ENCODE measurements at places on chromosomes 2 and 18. TPM values are rescaled to one million over a fixed set of nuclear protein-coding genes. Genes with fewer than 3 reads are reported as not detected.

DNA sequence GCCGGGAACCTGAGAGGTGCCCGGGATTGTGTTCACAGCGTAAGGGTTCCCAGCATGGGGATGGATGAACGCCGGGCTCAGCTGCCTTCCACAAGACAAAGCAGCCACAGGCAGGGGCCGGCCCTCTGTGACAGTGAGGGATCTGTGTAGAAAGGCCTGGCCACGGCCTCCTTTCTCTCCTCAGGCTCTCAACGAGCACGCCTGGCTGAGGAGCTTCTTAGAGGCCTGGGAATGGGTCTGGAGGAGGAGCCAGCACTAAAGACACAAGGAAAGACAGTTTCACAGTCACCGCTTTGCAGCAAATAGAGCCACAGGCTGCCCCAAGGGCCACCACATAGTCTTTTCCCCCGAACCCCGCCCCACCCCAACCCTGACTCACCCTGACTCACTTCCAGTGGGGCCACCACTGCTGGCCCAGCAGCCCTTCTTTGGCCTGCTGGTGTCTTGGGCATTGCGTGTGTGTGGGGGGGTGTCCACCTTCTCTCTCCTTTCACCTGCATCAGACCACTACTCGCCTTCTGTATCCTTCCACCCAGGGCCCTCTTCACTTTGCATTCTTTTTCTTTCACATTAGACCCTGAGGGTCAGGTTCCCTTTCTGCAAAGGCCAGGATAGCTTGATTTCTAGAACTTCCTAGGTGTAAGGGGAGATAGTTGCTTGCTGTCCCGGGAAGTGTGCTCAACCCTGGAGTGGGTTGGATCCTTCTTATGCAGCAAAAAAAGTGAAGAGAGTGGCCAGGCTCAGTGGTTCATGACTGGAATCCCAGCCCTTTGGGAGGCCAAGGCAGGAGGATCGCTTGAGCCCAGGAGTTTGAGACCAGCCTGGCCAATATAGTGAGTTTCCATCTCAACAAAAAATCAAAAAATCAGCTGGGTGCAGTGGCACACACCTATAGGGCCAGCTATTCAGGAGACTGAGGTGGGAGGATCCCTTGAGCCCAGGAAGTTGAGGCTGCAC is 19.3 kb upstream of the HPCAL1 start:
- DNase-seq: no peak

DNA sequence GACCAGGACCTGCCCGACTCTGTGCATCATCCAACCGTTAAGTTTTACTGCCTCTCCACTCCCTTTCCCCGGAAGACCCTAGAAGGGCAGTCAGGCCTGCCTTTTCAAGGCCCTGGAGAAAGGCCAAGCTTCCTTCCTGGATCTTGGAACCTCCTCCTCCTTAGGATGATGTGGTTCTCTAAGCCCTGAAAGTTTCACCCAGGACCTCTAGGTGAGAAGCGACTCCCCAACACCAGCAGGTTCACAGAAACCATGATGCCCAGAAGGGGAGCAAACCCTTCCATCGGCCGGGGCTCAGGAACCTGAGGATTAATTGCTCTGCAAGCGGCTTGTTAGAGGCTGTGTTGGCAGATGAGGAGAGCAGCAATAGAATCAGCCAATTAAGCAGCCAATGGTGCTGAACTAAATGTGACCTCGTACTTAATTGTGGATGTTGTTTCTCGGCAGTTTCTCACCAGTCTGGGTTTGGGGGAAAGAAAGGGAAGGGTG is 94.2 kb upstream of the FZD7 start:
- DNase-seq: no peak

DNA sequence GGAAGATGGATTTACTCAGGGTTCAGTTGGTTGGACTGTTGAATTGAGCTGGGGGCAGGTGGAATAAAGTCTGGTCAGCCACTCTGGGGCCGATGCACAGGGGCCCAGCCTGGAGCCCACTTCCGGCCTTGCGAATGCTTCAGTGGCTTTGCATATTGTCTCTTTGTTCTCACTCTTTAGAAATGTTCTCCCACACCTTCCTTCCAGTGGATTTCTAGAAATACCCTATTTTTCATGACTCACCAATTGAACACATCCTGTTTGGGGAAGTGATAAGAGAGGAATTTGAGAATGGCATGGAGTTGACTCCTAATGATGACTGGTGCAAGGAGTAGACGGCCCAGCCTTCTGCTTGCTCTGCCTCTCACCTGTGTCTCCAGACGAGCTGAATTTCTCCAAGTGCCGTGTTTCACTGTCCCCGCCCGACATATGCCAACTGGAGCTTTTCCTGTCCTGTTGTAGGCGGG is 28.1 kb downstream of the ASAP2 start:
- no peak for DNase-seq

DNA sequence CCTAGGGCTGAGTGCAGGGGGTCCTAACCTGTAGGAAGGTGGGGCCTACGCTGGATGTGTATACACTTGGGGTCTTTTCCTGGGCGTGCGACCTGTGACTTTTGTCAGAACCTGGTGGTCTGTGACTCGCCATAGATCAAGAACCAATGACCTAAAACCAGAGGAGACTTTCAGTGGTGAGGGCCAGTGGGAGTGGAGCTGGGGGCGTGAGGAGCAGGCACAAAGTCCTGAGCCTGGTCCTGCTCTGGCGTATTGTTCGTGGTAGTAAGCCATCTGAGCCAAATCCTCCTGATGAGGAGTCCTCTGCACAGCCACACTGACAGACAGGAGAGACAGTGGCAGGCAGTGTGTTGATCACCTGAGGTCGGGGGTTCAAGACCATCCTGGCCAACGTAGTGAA is 8.9 kb downstream of the INPP4A start:
- DNase-seq: no peak

AQP12A gene
- total RNA-seq: not detected

DNA sequence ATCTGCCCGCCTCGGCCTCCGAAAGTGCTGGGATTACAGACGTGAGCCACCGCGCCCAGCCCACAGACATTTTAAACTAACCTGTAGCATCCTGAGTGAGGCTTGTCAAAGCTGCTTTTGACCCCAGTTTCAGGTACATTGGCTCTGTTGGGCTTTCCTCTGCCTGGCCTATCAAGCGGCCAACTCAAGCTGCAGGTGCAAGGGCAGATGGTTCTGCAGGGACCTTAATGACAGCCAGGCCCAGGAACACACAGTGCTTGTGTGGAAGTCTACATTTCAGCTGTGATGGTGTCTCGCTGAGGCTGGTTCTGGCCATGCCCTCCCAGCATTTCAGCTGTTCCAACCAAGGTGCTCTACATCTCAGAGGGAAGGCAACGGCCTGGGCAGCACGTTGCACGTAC is 18.4 kb downstream of the INPP4A start:
- no peak for DNase-seq

DNA sequence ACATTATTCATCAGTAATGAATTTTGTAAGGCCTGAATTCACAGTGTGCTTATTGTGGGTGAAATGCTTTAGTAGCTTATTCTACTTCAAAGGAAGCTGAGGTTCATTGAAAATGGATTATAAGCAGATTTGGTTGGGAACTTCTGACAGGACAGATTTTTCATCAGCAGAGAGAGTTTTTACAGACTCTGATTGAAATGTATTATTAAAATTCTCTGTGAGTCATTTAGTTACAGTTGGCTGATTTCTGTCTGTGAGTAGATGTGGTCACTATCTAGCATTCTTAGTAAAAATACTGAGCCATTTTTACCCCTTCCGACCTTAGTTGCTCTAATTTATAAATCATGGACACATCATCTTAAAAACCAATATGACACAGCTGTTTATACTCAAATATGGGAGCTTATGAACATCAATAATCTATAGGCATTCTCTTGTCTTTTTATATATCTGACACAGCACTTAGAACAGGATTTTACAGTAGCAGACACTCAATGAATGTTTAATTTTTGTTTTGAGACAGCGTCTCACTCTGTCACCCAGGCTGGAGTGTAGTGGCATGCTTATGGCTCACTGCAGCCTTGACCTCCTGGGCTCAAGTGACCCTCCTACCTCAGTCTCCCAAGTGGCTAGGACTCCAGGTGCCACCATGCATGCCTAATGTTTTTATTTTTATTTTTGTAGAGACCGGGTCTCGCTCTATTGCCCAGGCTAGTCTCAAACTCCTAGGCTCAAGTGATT is 239.6 kb downstream of the BABAM2 start:
- DNase-seq: no peak

LRRTM4 gene
- total RNA-seq: not detected

ACMSD gene
- not detected for total RNA-seq

Measured in activated T-helper 1 cell treated with anti-CD3 and anti-CD28 coated beads, Interleukin-12 subunit alpha, Interleukin-12 subunit beta, Interleukin-2, Interleukin-4 antibody, amounts not matched to agents 30 ng/mL and 10 ng/mL and 1 ng/mL, durations not matched to agents 14 hours and 24 hours and 36 hours (primary cell).